ENCODE measurements at places on chromosomes 4 and X. TPM values are rescaled to one million over a fixed set of nuclear protein-coding genes. Genes with fewer than 3 reads are reported as not detected.

The FHDC1 gene
- 2.4 TPM for total RNA-seq

The GPRASP1 gene
- 10.2 TPM for total RNA-seq

The AKAP14 gene
- not detected for total RNA-seq

DNA sequence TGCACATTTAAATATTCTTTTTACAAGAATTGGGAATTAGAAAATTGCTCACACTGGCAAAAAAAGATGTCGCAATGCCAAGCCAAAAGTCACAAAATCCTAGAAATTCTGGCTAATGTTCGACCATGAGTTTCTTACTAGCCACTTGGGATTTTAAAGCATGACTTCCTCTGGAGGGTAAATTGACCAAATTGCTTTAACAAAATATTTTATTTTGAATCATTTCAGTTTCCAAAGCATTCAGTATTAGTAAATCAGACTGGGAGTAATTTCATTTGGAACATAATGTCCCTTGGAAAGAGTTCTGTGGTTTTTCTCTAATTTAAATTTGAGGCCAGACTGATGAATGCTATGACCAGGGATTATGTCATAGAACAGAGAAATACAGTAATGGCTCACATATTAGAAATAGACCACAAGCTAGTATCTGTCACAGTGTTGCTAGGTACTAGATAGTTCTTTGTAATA, 7.6 kb upstream of the CXCL5 start:
- DNase-seq: no peak

- DNase-seq: no peak
These were observed 209.1 kb downstream of the RELL1 start for GRCh38 chr4:37477126-37477525.

- DNase-seq: no peak
These were observed 95.8 kb downstream of the ATXN3L start for GRCh38 chrX:13223868-13224567.

- no peak for DNase-seq
These were observed 125.5 kb downstream of the ATG4A start for GRCh38 chrX:108216919-108217571.

DNA sequence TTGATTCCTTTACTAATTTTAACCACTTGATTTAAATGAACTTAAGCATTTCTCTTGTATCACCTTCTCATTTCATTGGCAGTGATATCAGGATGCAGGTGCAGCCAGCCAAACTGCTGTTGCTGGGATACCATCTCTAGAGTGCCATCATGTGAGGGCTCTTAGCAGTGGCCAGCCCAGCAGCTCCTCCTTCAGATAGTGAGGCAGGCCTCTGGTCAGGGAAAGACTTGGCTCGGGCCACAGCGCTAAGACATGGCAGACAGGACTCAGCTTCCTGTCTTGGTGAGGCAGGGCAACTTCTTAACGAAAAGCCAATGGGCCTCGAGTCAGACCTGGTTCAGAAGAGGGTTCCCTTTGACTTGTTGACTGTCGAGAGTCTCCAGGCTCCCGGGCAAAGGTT, 50.0 kb downstream of the NOP14 start:
- no peak for DNase-seq

- DNase-seq: no peak
These were observed 199.2 kb downstream of the RASL11B start for GRCh38 chr4:53061091-53061850.

All from posterior vena cava (tissue), 2 donors.